ENCODE measurements at places on chromosomes 3 and 15.

- DNase-seq, result peak; percentile 44
These were observed 76.0 kb downstream of the WWTR1 start for GRCh38 chr3:149581681-149582370.

DNA sequence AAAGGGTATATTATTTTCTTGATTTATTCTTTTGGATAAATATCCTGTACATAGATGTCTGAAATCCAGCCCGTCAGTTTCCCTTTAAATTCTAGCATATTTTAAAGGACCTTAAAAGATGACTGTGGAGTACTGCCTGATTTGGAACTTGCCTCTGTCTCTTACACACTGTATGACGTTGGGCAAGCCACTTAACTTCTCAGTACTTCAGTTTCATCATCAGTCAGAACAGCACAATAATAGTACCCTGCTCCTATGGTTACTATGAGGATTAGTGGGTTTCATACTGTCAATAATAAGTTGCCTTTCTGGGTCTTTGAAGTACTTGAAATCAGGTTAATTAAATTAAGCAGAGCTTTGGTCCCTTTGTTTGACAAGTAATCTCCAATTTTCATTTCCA, 374.3 kb downstream of the TIGIT start:
- DNase-seq, result no peak

DNA sequence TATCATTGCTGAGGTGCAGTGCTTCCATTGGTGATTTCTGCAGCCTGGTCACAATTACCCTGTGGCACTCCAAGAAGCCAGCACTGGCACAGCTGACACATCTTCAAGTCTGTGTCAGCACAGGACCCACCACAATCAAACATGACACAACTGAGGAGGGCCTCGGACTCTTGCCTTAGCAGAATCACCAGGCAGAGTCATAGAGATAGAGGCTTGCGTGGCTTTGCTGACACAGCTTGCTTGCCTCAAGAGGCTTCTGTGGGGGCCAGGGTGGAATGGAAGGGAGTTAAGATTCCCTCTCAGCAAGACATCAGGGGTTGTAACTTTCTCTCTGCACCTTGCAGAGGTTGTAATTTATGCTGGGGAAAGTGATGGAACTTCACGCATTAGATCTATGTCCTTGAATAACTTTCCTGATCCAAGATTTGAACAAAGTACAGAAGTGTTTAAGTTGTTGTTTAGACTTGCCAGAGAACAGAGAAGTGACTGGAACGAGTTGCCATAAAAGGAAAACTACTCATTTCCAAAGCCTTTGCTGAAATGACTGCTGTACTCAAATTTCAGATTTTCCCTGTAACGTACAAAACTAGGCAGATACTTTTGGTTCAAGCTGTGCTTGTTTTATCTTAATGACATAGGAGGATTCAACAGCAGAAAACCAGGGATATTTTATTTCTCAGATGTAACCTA, 170.7 kb downstream of the DIPK2A start:
- DNase-seq, result no peak

DNA sequence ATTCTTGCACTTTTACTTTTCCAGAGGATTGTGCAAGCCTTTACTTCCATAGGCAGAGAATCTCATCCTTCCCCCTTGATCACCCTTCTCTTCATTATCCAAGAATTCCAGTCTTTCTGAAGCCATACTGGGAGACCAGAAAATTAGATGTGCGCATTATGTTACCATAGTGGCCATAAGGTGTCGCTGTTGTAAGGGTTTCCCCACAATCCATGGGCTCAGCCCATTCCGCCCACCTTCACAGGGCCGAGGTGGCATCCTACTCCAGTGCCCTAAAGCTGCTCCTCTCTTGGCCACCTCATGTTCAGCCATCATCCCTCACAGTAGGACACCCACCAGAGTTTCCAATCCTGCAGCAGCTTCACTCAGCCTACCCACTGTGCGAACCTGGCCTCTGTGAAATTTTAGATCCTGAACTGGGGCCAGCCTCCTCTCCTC, 35.0 kb downstream of the CTSH start:
- DNase-seq, result peak; percentile 81

GRCh38 chr3:25313286-25313685, 114.8 kb upstream of the RARB start:
- DNase-seq, result no peak

DNA sequence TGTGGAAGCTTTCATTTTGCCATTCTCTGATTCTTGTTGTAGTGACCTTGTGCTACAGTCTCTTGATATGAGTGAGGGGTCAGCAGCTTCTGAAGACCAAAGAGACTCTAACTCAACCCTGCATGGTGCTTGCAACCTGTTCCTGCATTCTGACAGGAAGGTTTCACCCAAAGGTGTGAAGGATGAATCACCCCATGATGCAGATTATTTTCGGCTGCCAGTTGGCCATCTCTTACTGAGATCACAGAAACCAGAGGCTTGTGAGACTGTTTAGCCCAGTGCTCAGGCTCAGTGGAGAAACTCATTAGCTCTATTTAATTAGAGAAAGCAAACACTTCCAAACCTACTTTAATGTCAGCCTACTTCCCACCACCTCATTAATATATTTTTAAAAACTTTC, 29.2 kb upstream of the TPRG1 start:
- DNase-seq, result no peak

DNA sequence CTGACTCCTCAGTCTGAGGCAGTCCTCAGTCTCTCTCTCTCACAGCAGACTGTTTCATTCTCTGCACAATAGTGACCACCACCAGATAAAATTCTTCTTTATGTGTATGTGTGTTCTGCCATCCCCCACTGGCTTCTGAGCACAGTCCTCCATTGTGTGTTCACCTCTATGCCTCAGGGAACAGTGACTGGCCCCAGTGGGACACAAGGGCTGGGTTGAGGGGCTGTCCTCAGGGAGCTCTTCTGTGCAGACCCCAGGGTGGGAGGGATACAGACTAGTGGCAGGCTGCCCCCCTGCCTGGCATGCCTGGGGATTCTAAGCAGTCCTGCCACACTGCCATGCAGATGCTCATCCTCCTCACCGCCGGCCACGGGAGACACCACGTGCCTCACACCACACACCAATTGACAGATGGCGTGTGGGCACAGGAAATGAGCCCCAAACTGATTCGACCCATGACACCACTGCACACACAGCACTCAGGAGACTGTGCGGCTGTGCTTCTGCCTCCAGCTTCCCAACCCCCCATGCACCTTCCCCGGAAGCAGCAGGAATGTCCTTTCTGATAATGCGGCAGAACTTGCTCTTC, 237.6 kb upstream of the CHRNA7 start:
- no peak for DNase-seq

- no peak for DNase-seq
These were observed 516.1 kb downstream of the ZIC1 start for GRCh38 chr3:147925272-147925671.

GRCh38 chr15:100931143-100931890, 12.2 kb downstream of the LRRK1 start:
- no peak for DNase-seq

- no peak for DNase-seq
These were observed 219.6 kb upstream of the ZPLD1 start for GRCh38 chr3:102215166-102215565.

DNA sequence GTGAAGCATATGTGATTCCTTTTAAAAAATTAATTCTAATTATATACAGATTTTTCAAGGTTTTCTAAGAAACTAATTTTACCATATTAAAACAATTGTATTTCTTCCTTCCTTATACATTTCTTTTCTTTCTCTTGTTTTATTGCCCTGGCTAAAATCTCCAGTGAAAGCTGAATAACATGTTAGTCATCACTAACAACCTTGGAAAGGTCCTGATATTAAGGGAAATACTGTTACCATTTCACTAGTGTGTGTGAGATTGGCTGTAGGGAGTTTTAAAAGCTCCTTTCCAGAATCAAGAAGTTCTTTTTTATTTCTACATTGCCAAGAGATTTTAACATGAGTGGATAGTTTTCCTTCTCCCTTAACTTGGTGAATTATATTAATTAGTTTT, 229.7 kb upstream of the EIF1B start:
- no peak for DNase-seq

GRCh38 chr15:90075420-90076289, 26.6 kb downstream of the IDH2 start:
- no peak for DNase-seq

All from neural progenitor cell (in vitro differentiated cells).